ENCODE measurements at places on chromosomes 7 and 10.

- peak; percentile 17 for DNase-seq
These were observed 293.7 kb downstream of the BICC1 start for GRCh38 chr10:58806323-58806722.

- no peak for DNase-seq
These were observed 18.9 kb upstream of the DNAJC1 start for GRCh38 chr10:22022257-22023032.

GRCh38 chr10:97511711-97512440 lies 13.2 kb downstream of the UBTD1 start:
- DNase-seq = no peak

DNA sequence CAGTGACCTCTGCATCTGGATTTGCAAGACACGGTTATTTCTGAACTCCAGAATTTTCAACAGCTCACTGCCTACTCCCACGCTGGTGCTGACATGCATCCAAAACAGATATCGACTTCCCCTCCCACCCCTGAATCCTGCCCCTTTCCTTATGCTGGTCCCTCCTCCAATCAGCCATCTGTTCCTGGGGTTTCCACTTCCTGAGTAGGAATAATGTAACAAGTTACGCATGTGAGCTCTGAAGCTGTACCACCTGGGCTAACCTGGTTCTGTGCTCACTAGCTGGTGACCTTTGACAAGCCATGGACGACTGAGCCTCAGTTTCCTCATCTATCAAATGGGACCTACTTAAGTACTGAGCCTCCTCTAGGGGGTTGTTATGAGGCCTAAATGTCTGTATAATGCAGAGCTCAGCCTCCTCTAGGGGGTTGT lies 1.7 kb upstream of the NCAPG2 start:
- no peak for DNase-seq

DNA sequence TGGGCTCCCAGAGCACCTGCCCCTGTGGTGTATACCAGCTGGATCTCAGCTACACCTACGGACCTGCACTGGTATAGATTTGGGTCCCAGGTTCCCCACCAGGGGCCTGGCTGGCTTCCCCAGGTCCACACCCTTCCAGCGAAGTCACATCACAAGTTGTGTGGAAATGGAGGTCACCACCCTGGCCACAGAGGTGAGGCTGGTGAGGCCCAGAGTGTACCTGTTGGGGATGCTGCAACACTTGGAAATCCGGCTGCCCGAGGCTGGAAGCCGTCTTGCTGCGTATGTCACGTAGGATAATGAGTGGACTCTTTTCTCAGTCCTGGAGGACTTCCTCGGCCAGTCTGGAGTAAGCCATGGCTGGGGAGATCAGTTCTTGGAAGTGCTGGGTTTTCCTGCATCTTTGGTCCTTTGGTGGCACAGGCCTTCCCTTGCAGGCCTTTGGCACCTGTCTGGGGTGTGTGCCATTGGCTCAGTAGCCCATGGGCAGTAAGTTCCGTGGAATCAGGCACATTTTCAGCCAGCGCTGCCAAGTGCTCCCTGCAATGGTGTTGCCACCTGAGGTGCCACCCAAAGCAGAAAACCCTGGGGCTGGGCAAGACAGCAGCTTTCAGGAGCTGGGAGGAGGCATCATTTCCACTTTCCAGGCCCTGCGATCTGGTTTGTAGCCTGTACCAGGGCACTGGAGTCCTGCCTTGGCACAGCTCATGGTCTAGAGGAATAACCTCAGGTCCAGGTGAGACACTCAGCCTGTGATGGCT lies 97.9 kb downstream of the LHPP start:
- DNase-seq = no peak

DNA sequence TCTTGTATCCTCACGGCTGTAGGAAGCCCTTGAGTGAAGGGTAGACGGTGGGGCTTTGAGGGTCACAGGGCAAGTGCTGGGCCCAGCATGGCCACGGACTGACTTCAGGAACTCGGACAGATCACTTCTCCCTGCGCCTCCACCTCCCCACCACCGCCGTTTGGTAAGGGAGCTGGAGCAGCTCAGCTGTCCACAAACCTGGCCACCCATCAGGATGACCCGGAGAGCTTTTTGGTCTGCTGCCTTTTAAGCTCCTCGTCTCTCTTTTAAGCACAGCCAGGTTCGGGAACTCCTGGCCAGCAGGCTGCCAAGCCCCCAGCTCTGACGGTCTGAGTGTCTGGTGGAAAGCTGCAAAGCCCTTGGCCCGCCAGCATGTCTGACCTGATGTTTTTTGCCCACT lies 64.1 kb downstream of the ABRAXAS2 start:
- DNase-seq = no peak

DNA sequence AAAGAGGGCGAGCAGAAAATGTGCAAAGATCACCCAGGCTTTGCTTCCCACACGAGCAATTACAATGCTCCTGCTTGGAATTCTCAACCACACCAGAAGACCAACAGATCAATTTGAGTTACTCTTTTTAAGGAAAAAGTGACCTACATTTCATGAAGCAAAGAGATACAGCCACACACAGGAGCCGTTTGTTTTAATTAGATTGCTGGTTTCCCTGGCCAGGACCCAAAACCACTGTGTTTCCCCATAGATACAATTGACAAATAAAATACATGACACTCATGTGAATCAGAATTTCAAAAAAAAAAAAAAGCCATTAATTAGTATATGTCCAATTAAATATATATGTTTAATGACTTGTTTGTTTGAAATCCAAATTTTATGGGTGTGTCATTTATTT lies 458.3 kb downstream of the PLXDC2 start:
- no peak for DNase-seq

DNA sequence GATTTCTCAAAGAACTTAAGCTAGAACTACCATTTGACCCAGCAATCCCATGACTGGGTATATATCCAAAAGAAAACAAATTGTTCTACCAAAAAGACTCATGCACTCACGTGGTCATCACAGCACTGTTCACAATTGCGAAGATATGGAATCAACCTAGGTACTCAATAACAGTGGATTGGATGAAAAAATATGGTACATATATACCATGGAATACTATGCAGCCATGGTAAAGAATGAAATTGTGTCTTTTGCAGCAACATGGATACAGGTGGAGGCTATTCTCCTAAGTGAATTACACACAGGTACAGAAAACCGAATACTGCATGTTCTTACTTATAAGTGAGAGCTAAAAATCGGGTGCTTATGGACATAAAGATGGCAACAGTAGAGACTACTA lies 61.8 kb downstream of the PIK3CG start:
- DNase-seq = no peak

GRCh38 chr10:71700731-71701368 lies 18.7 kb downstream of the C10orf105 start:
- no peak for DNase-seq

DNA sequence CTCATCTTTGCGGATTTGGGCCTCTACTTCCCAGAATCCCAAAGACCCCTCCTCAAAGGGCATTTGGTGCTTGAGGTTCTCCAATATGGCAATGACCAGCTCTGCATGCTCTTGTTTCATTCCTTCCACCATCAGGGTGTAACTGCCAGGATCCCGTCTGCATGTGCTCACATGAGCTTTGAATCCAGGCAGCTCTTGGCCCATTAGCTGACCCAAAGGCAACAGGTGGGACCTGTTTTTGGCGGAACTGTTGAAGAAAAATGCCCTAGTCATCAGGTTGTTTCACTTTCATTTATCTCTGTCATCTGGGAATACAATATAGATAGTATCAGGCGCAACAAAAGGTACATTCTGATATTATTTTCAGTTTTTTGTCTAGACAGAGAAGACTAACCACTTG lies 159.1 kb upstream of the TCF7L2 start:
- DNase-seq = no peak

DNA sequence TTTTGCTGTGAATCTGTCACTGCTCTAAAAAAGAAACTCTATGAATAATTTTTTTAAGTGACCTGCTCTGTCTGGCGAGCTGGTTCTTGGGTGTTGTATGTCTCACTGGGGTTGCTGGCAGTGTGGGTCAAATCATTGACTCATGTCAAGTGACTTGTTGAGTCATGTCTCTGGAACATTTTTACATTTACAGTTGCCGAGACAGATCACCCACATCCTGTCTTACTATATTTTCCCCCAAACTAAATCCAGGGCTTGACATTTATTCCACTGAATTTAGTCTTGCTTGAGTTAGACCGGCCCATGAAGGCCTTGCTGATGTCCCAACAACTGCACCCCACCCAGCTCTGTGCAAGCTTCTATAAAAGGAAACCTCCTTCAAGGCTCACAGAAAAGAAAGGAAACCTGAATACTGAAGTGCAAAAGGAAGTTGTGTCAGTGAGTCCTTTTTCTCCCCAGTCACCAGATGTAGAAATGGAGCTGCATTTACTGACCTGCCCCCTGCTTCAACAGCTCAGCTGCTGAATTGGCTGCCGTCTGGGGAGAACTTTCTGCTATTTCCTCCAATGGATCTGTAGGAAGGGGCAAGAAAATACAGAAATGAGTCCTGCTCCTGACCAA lies 290.3 kb downstream of the TNS3 start:
- no peak for DNase-seq

Data from HepG2 (cell line).